Heart left ventricle (tissue), 16 donors: ENCODE measurements at places on chromosomes 4 and X. TPM values are rescaled to one million over a fixed set of nuclear protein-coding genes. Genes with fewer than 3 reads are reported as not detected.
A peak's percentile ranks its signal among the peaks of the same experiment; 100 is the strongest.

Gene G3BP2
- polyA plus RNA-seq = 13.0 TPM

Gene VCX
- polyA plus RNA-seq = not detected

Gene P2RY4
- polyA plus RNA-seq = 0.10 TPM

Gene ALPK1
- 2.6 TPM for polyA plus RNA-seq

Gene SOD3
- 11.7 TPM for polyA plus RNA-seq

Gene PDHA1
- polyA plus RNA-seq = 583 TPM

Gene LRAT
- not detected for polyA plus RNA-seq

GRCh38 chrX:88937616-88938015 lies 190.6 kb downstream of the CPXCR1 start:
- DNase-seq = no peak

DNA sequence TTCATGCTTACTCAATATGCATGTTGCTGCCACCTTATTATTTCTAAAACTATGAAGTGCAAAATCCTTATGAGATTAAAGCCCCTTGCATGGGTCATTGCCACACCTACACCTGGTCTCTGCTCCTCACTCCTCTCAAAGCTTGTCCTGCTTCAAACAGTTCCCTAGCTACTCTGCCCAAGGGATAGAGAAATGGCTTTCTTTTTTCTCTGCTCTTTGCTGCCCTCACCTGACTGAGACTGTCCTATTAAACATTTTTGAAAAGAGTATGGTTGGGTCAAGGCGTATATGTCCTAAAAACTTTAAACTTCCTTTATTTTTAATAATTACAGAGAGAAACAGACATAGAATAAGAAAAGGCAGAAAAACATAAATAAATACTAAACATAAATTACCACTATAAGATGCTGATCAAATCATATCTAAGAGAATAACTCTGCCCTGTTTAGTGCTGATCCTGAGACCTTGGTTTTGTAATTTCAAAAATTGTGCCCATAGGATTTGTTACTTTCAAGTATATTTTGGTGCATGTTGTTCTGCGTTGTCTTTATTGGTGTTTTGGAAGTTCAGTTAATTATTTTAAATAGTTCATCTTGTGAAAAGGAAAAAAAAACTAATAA lies 704.9 kb upstream of the PABPC4L start:
- no peak for DNase-seq

GRCh38 chr4:7672601-7673000 lies 237.9 kb upstream of the PSAPL1 start:
- no peak for DNase-seq

GRCh38 chr4:146486565-146486964 lies 35.2 kb downstream of the SLC10A7 start:
- DNase-seq = no peak

DNA sequence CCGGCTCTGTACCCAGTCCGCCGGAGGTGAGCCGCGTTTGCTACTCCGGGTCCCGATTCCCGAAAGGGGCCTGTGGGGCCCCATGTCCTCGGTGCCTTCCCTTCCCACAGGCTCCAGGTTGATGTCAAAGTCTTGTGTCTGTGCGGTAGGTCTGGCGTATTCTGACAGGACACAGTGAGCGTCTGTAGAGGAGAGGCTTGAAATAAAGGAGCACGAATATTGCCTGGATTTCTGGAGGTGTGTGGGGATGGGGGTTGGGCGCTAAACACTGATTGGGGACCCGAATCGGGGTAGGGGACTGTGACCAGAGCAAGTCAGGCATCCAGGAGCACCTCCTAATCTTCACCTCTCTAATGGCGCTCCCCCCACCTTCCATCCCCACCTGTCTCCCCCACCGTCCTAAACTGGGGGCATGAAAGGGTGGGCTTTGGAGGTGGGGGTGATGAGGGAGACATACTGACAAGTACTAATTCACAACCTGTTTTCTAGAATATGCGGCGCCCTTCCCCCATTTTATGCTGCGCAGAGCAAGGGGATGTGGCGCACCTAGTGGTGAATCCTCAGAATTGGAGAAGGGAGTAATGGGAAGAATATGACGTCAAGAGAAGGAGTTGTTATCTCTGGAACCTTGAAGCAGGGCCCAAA lies 855 bp downstream of the GPRASP2 start:
- DNase-seq = peak; percentile 61

DNA sequence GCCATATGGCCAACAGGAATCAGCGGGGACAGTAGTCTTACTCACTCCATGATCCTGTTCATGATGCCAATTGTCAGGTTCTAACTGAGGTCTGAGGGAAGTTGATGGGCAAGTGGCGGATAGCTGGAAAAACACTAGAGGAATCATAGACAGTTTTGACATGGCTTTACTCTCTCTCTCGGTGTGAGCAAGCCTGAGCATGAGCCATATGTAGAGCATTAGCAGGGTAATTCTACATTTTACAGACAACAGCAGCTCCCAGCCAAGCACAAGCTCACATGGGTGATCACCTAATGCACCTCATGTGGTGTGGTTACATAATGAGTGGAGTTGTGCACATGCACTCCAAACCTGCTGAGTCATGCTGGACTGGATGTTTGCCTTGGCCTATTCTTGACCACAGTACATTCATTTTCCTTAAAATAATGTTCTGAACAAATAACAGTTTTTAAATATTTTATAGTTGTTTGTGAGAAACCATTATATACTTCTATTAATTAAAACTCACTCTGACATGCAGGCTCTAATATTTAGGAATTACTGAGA lies 429.2 kb downstream of the GPAT3 start:
- no peak for DNase-seq

DNA sequence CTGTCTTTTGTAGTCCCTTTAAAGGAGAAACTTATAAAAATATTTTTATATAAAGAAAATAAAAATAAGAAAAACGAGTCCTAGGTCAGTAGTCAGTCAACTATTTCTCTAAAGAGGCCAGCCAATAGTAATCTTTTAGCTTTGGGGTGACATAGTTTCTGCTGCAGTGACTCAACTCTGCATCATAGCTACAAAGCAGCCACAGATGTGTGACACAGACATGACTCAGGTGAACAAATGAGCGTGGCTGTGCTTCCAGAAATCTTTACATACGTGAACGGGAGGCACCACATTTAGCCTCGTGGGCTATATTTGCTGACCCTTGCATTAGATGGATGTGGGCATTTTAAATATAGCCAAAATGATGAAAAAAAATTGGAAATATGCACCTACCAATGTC lies 1862.5 kb upstream of the TENM3 start:
- no peak for DNase-seq

DNA sequence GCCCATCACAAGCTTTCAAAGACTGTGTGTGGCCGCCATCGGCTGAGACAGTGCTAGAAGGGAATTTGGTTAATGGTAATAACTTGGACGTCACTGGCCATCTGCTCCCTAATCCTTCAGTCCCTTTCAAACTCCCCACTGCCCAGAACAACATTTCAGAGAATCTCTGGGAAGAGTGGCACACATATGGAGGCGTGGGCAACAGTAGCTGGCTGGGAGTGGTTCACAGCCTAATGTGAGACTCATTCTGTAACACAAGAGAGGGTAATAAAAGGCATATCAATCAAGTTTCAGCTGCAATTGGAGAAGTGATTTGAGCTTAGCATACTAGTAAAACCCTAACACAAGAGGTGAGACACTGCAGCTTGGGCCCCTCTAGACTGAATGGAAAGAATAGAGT lies 15.4 kb downstream of the SMIM10 start:
- no peak for DNase-seq

- DNase-seq = no peak
Measured at GRCh38 chr4:182289809-182290208, 46.6 kb downstream of the TENM3 start.

- DNase-seq = no peak
Measured at GRCh38 chrX:36510736-36511135, 497.4 kb upstream of the FAM47C start.

GRCh38 chr4:56665781-56666180 lies 15.3 kb downstream of the HOPX start:
- no peak for DNase-seq

DNA sequence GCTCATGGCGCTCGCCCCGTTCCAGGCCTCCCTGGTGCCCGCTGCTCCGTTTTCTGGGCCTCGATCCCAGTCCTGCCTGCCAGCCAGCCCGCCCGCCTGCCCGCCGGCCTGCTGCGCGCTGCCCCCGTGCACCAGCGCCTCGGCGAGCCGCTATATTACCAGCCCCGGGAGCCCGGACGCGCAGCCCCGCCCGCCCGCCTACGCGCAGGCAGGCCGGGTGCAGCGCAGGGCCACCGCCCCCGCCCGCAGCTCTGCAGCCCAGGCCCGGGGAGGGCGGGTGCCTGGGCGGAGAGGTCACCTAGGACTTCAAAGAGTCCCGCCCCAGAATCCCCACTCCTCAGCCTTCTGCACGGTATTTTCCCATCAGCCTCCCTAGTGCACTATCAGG lies at the start of gene MAOB:
MAOB (minus strand) TSS at position 157 of the 388 bp plus-strand sequence; CDS start at position 6, 151 bp downstream.
- peak; percentile 58 for DNase-seq

GRCh38 chr4:165737309-165737972 lies 135.6 kb upstream of the TLL1 start:
- no peak for DNase-seq

GRCh38 chr4:63063760-63064159 lies 1345.5 kb downstream of the TECRL start:
- no peak for DNase-seq

DNA sequence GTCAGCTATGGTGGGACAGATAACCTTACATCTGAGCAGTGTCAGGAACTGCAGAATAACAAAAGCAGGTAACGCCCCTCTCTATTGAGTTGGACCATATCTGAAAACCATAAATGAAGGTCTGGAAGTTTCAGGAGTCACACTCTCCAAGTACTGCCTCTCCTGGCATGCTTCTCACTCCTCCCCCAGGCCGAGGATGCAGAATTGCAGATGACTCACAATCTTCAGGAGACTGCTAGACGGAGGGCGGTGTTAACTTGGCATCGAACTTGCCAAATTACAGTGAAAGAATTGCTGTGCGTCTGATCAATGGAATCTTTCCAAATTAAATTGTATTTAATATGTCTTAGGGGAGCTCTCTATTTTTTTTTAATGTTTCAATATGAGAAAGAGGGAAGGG lies 67.1 kb upstream of the TRIM2 start:
- DNase-seq = no peak

- no peak for DNase-seq
Measured at GRCh38 chr4:183376381-183376780, 54.2 kb upstream of the CLDN24 start.

DNA sequence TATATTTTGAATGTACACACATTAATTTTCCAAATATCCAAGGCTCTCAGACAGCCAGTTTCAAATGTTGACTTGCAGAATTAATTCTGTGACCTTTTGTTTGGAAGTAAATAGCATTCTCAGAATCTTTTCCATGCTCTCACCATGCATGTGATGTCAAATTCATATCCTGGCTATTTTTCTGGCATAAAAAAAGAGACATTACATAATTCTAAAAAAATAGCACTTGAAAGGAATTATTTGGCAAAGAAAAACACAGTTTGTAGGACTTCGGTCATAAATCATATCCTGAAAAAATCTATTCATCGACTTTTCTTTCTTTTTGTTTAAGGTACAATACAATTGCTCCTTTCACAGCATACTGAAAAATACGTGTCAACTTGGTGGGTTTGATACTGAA lies 111.2 kb downstream of the GLRA3 start:
- DNase-seq = no peak

DNA sequence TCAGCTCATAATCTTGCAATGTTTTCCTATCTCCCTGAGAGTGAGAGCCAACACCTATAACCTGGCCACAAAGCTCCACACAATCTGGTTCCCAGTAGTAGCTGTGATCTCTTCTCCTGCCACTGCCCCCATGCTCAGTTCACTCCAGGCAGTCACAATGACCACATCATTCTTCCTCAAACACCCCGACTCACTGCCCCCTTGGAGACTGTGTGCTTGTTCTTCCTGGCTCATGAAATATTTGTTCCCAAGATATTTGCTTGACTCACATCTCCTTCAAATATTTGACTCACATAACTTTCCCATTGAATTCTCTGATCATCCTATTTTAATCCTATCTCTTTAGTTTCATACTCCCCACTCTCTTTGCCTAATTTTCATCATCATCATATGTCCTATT lies 173.7 kb downstream of the AREG start:
- no peak for DNase-seq

DNA sequence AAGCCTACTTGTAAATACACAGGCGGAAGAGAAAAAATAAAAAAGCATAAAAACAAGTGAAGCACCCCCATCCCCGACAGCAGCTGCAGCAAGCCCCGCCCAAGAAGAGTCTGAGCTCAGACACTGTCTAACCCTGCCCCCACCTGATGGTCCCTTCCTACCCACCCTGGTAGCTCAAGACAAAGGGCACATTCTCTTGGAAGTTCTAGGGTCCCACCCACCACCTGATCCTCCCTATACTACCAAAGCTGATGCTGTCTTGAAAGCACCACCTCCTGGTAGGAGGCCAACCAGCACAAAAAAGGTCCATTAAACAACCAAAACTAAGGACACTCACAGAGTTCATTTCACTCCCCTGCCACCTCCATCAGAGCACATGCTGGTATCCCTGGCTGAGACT lies 308.2 kb downstream of the KLHL13 start:
- no peak for DNase-seq

- DNase-seq = peak; percentile 38
Measured at GRCh38 chr4:71235311-71236201, 103.3 kb upstream of the SLC4A4 start.

- no peak for DNase-seq
Measured at GRCh38 chr4:6956434-6957147, 47.0 kb downstream of the TBC1D14 start.

- no peak for DNase-seq
Measured at GRCh38 chr4:136680761-136681160, 851.5 kb downstream of the PCDH18 start.

GRCh38 chr4:41963105-41963504 lies 18.5 kb upstream of the DCAF4L1 start:
- DNase-seq = no peak

DNA sequence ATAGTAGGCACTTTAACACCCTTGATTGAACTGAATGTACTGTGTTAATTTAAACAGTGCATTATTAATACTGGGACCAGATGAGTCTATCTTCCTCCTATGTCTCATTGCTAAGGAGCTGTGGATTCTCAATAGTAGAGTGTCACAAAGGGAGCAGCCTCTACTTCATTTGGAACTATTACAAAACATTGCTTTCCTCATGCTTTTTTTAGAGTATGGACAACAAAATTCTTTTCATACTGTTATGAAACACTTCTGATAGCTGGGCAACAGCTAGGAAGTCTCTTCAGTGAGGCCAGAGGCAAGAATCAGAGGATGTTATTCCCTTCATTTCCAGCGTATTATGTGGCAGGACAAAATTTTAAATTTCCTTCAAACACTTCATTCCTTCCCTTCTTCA lies 160.8 kb downstream of the FBXO8 start:
- no peak for DNase-seq
